ENCODE measurements at places on chromosomes 16 and 17.

DNA sequence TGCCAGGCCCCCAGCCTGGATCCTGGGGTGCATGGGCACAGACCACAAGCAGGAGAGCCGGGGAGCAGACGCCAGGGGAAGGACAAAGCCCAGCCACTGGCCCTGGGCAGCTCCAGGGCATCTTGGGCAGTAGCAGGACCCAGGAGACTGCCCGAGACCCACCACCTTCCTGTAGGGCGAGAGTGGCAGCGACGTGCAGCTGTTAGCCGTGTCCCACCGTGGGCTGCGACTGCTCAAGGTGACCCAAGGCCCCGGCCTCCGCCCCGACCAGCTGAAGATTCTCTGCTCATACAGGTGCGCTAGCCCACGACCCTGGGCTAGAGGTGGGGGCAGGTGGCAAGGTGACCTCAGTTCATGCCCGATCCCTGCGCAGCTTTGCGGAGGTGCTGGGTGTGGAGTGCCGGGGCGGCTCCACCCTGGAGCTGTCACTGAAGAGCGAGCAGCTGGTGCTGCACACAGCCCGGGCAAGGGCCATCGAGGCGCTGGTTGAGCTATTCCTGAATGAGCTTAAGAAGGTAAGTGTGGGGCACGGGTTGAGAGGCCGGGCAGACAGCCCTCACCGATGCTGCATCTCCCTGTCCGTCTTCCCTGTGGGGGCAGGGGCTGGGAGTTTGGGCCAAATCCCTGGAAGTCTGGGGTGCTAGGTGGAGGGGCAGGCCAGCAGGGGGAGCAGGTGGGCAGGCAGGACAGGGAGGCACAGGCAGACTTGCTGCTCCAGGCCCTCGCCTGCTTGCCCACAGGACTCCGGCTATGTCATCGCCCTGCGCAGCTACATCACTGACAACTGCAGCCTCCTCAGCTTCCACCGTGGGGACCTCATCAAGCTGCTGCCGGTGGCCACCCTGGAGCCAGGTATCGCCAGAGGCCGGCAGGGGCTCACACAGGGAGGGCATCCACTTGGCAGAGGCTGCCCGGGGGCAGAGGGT lies 13.5 kb upstream of the SMIM5 start:
- no peak for DNase-seq

GRCh38 chr17:33125552-33125950 lies 133.9 kb downstream of the SPACA3 start:
- DNase-seq, result no peak

GRCh38 chr17:14057591-14057990 lies 11.7 kb upstream of the COX10 start:
- DNase-seq, result no peak

GRCh38 chr17:67459985-67460384 lies 82.9 kb downstream of the PITPNC1 start:
- DNase-seq, result no peak

DNA sequence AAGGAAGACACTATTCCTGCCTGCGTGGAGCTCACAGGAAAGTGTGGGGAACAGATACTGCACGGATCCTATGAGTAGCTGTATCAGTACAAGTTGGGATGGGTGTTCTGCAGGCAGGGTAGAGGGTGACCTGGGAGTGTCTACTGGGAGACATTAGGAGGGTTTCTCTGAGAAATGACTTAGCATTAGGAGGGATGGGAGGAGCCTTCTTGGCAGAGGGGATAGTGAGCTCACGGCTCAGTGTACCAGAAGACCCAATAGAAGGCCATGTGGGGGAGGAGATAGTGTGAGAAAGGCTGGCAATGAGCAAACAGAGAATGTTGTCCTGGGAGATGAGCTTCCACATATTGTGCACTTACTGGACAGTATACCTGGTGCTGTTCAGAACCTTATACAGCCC lies 109.1 kb downstream of the MSI2 start:
- no peak for DNase-seq

- DNase-seq, result peak; percentile 6
Observed at GRCh38 chr16:84013787-84014569, 28.6 kb downstream of the SLC38A8 start.

DNA sequence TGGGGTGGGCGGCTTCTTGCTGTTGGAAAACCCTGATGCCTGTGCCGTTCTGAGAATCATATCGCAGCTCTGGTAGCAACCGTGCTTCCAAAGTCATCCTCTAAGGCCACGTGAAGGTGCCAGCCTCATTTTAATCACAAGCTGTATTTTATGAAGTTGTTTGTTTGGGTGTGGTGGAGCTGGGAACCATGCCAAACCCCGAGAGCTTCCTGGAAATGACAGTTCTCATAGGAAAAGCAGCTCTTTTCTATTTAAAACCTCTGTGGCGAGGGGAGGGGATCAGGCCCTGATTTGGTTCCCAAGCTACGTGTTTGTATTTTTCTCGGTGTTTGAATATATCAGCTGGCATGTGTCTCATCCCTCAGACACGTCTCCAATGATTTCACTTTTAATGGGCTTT lies 21.7 kb downstream of the KNOP1 start:
- DNase-seq, result peak; percentile 90

DNA sequence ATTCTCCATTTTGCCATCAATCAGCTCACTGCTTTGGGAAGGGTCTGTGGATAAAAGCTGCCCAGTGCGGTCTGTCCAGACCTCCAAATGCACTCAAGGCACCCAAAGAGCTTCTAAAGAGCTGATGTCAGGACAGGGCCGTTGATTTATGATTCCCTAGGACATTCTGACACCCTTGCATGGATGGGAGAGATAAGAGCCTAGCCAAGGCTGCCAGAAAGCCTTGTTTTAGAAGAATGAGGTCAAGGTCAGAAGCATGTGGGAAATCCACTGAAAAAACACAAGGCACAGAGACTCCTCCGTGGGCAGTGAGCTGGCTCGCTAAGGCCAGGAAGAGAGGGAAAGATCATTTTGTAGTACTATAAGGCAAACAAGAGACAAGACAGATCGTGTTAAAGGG lies 214.0 kb downstream of the CDH11 start:
- no peak for DNase-seq

- DNase-seq, result no peak
Observed at GRCh38 chr16:85069171-85069570, 41.6 kb downstream of the KIAA0513 start.

All from CD4-positive, alpha-beta T cell treated with Interleukin-4 for 4 hours (primary cell).